ENCODE measurements at places on chromosomes 6 and 20.

GRCh38 chr20:38134427-38135270 lies 30.4 kb downstream of the TGM2 start:
- DNase-seq, result no peak

GRCh38 chr6:111553580-111553979 lies 52.1 kb downstream of the TRAF3IP2 start:
- DNase-seq, result no peak

DNA sequence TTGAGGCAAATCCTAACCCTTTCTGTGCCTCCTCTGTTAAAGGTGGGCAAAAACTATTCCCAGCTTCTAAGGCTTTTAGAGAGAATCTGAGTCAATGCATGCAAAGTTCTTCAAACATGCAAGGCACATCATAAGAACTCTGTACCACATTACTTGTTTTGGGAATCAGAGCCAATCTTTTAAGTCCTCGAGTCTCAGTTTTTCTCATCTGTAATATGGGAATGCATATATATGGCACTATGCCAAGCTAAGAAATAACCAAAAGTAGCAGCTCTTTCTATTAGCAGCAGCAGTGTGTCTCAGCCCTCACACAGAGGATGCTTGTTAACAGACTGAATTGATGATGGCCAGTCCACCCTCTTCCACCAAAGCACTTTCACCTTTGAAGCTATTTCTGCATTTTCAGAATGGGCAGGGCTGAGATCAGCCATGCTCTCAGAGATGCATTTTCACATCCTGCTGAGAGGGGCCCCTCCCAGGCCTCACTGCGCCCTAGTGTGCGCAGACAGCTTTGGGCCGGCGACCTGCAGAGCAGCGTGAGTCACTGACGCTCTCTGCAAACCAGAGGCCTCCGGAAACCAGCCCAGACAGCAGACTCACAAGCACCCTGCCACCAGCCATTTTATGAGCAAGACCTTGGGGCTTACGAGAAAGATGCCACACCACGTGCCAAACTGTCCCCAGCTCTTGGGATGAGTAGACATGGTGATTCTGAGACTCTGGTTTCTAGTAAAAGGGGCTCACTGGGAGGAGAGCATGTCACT lies 138.0 kb downstream of the NFATC2 start:
- DNase-seq, result no peak

DNA sequence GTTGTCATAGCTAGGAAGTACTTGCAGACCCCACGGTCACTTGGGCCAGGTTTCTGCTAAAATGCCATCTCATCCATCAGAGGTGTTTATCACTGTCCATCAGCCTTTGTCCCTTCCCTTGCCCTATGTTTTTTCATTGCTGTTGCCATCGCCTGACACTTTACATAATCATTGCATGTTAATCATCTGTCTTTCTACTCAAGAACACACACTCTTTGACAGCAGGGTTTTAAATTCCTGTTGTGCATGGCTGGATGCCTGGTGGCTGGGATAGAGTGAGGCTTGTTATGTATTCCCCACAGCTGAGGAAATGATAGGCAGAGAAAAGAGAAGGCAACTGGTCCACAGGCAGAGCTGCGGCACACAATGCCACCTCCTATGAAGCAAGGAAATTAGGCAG lies 11.7 kb upstream of the C6orf118 start:
- no peak for DNase-seq

DNA sequence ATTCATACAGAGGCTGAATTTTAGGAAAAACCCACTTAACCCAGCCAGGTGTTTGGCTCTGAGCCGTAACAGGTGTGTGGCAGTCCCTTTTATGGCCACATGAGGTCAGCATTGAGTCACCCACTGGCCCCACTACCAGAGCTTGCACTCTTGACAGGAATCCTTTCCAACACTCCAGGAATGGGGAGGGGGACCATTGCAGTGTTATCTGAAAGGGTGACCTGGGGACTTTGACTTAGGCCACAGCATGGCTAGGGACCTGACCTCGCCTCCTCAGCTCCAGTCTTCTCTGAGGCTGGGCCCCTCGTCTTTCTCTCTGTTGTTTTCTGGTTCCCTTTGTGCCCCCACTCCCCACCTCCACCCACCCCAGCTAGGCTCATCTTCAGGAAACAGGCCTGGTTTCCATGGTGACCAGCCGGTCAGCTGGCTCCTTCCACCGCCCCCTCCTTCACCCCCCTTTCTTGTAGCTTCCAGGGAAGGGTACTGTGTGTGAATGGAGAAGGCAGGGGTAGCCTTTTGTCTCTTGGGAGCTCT lies 2.1 kb upstream of the TMEM151B start:
- DNase-seq, result peak; percentile 40

- no peak for DNase-seq
These were observed 20.2 kb upstream of the APMAP start for GRCh38 chr20:25012616-25013189.

DNA sequence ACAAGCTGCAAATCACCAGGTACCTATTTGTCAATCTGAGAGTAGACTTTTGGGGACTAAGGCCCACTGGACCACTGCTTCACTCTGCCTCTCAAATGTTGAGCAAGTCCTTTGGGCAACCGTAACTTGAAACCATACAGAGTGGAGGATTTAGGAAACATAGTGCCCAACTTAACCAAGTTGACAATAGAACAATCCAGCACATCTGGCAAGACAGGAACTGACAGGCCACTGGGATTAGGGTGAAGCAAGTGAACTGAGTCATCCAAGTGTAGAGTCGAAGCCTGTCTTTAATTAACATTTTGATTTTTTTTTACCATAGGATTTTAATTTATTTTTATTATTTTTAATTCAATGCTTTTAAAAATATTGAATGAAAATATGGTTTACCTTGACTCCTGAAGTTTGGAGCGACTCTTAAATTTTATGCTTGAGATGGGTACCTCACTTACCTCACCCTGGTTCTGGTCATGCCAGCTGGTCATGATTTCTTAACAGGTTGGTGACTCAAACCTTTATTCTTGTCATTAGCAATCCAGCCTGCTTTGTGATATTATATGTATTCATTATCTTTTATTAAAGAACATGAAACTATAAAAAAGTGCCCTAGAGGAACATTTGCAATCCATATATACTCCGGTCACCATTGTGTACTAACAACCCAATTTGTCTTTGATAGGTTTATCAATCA lies 312.1 kb upstream of the DEFB112 start:
- no peak for DNase-seq

DNA sequence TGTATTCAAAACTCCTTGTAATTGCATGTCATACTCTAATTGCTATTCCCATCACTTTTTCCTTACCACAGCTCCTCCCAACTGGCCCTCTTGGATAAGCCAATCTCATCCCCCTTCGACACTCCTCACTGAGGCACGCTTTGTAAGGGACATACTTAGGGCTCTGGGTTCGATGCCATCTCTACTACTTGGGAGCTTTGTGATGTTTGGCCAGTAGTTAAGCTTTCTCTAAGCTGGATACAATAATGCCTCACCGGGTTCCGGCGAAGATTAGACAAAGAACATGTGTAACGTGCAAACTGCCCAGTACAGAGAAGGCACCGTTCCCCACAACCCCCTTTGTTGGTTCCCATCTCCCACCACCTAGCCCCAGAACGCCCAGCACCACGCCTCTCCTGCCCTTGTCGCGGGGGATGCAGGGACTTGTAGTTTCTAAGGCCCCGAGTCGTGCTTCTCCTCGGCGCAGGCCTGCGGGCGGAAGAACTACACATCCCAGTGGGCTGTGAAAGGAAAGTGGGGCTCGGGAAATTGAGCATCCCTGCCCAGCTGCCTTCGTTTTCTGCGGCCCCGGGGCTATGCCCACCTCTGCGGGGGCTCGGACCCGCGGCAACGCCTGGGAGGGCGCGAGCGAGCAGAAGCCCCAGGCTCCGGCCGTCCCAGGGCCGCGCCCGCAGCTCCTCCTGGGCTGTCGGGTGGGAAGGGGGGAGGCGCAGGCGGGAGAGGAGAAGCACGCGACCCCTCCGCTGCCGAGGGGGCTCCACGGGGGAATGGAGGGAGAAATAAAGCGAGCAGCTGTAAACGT lies 1.1 kb upstream of the ZDHHC14 start:
- DNase-seq, result peak; percentile 94

- DNase-seq, result no peak
These were observed 122.5 kb downstream of the DST start for GRCh38 chr6:56520218-56520617.

DNA sequence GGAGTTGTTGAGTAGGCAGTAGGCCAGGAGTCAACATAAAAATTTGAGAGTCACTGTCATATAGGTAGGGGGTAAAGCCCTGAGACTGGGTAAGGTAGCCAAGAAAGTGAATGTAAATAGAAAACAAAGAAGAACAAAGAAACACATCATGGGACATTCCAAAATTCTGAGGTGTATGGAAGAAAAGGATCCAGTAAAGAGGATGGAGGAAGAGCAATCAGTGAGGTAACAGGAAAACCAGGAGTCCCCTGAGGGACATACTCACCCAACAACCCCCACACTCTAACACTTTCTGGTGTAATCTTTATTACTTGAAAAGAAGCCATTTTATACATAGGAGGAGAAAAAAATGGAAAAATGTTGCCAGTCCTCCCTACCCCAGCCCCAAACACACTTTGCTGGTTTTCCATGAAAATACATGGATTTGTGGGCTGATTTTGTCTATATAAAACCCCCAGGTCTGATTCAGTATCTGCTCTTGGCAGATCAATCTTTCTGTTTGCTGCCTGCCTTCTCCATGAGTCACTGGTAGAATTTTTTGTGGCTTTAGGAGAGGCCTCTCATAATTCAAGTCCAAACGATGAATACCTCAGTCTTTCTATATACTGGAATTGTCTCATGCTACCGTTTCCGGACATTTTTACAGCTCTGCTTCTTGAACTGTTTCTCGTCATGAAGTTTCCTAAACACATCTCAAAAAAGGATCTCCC lies 271.4 kb upstream of the MAN1A1 start:
- DNase-seq, result no peak

DNA sequence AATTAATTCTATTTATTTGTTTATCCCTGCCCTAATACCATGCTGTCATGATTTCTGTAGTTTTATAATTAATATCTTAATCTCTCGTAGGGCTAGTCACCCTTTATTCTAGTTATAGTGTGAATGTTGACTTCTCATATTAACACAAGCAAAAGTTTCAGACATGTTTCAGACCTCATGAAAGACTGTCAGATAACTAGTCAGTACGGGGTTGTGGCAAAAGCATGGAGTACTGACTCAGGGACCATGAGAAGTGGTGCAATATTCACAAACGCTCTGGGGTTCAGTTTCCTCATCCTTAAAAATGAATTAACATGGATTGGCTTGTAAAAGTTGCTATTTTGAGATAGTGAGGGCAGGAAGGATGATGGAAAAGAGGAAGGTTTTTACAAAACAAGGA lies 148.9 kb downstream of the TMEM200A start:
- DNase-seq, result no peak

GRCh38 chr6:105372142-105372848 lies 30.6 kb downstream of the PREP start:
- DNase-seq, result no peak

DNA sequence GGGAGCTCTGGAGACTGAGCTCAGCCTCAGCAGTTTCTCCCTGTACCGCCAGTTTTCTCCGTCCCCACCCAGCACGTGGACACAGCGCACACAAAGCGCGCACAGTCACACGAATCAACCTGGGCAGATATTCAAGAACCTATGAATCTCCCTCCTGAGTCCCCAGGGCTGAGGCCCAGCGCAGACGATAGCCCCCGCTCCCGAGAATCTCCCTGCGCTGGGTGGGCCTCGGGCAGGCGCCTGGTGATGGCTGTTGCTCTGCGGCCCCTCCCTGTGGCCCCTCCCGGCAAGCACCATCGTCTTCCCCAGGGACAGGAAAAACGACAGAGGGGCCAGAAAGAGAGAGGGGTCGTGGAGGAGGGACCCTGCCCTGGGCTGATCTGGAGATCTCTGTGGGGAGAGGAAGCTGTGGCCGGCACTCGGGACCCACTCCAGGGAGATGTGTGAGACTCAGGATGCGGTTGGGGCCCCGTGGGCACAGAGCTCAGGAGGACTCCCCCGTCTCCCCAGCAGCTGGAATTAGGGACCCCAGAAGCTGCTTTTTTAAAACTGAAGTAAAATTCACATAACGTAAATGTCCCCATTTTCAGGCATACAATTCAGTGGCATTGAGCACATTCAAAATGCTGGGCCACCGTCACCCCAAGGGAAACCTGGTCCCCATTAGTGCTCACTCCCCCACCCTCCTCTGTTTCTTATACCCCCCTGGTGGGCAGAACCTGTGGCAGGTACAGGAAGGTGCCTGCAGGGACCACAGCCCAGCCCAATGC lies 330.8 kb downstream of the TAF4 start:
- no peak for DNase-seq

GRCh38 chr6:140437619-140438345 lies 1063.3 kb upstream of the CITED2 start:
- no peak for DNase-seq

GRCh38 chr20:57696401-57696961 lies 13.3 kb downstream of the PMEPA1 start:
- DNase-seq, result no peak

DNA sequence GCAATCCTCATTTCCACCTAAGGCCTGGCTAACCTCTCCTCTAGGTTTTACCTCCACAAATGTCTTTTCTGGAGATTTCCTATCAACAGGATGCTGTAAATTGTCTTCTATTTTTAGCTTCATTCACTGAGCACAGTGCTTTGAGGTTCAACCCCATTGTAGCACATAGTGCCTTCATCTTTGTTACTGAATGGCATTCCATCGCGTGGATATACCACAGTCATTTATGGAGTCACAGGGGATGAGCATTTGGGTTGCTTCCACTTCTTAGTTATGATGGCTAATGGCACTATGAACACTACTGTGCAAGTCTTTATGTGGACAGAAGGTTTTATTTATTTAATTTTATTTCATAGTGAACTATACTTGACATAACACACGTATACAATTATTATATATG lies 387.1 kb downstream of the SMOC2 start:
- no peak for DNase-seq

DNA sequence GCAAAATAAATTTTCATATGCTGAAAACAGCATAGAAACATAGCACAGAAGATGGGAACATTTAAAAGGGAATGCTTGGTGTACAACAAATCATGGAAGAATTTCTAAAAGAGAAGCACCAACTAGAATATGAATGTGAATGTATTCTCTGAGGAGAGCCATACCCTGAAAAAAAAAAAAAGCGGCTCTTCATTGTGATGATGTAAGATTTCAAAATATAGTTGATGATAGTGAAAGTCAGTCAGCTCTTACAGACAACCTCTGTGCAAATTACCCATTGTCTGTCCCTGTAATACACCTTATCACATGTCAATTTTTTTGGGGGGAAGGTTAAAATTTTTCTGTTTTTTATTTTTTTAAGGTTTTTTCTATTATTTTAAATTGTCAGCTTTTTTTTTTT lies 58.6 kb upstream of the PTCHD4 start:
- no peak for DNase-seq
